NCI-H187 treated with DMSO at 0.1 percent for 48 hours (cell line): ENCODE measurements at places on chromosomes 4 and X.
A peak's percentile ranks its signal among the peaks of the same experiment; 100 is the strongest.

GRCh38 chr4:174859904-174860303 is 30.9 kb upstream of the GLRA3 start:
- DNase-seq: no peak

DNA sequence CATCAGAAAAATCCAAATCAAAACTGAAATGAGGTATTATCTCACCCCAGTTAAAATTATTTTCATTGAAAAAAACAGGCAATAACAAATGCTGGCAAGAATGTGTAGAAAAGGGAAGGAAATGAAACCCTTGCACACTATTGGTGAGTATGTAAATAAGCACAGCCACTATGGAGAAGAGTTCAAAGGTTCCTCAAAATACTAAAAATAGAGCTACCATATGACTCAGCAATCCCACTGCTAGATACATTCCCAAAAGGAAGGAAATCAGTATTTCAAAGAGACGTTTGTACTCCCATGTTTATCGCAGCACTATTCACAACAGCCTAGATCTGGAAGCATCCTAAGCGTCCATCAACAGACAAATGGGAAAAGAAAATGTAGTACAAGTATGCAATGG is 932.4 kb downstream of the PCDH18 start:
- DNase-seq: no peak

- DNase-seq: no peak
Measured at GRCh38 chr4:81410680-81411079, 61.0 kb downstream of the RASGEF1B start.

DNA sequence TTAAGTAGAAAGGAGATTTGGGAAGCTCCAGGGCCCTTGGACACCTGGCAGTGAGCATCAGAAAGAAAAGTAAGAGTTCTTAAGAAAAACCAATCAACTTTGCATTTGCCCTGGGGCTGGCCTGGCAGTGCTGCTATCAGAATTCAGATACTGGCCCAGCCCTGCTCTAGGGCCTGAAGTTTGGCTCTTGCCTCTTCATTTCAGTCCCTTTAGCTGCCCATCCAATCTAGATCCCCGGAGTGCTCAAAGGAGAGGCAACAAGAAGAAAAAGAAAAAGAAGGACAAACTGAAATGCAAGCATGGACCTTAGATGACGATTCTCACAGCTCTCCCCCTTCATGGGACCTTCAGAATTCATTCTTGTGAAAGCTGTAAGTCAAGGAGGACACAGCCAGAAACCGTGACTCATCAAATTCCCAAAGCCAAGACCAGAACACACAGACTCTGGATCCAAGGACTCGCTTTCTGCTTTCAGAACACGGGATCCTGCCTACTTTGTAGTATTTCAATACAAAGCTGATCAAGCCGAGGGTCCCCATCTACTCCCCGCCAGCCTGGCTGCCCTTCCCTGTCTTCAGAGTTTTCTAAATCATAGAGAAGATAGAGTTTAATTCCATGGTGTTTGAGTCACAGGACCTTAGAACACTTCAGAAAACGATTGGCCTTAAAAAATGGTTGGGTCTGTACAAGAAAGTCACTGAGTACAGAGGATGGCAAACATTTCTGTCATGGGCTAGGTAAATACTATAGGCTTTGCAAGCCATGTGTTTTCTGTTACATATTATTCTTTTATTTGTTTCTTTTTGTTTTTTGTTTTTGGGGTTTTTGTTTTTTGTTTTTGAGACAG is 103.7 kb downstream of the RBM47 start:
- no peak for DNase-seq

DNA sequence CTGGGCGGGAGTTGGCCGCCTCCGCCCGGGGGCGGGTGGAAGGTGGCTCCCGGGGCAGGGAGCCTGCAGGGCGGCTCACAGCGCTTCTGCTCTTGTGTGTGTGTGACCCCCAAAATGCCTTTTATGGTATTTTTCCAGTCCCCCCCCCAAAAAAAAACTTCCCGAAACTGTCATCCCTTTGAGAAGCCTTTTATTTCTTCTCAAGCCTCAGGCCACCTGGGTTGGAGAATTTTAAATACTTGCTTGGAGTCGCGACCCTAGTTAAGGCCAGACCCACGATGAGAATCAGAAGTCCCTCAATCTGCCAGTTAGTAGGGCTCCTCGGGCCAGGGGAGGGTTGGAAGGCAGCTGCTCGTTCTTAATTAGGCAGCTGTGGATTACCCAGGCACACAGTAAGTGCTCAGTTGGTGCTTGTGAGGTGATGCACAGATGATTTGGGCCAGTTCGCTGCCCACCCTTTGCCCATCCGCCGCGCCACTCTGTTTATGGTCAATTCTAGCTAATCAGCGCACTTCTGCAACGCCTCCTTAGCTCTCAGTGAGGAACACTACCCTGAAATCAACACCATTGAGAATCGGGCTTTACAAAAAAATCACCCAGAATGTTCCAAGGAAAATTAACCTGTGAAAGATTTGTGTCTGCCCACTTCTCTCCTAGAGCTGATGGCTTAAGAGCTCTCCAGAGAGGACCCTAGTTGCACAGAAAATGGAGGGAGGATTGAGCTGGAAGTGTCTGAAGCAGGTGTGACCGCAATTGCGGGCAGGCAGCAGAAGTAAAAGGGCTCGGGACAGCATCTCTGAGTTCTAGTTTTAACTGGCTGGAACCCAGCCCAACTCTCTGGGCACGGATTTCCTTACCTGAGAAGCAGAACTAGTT is 648 bp upstream of the SCD5 start:
- DNase-seq: peak; percentile 38

DNA sequence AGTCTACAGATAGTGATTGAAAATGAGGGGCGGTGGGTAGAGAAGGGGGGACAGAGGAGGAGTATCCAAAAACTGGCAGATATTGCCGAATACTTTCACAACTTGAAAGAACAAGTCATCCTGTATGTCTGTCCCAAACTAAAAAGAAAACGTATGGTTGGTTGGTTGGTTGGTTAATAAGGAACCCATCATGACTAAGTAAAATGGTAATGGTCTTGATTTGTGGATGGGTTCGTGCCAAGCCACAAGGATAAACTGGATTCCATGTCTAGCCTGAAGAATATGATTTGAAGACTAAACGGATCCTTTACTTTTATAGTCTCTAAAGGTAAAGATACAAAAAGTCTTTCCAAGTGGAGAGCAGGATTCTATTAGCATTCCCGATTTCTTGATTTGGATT is 208.4 kb downstream of the DCLK2 start:
- no peak for DNase-seq

- DNase-seq: no peak
Measured at GRCh38 chrX:129493643-129494042, 29.6 kb downstream of the SMARCA1 start.

GRCh38 chr4:169810325-169811323 is 52.9 kb upstream of the HPF1 start:
- DNase-seq: peak; percentile 1

GRCh38 chr4:56659946-56660345 is 21.1 kb downstream of the HOPX start:
- no peak for DNase-seq

GRCh38 chrX:138067415-138067814 is 501.5 kb downstream of the ZIC3 start:
- DNase-seq: no peak

- DNase-seq: no peak
Measured at GRCh38 chr4:186688150-186688943, 35.3 kb downstream of the FAT1 start.

GRCh38 chrX:24321741-24322395 is 8.0 kb upstream of the SUPT20HL2 start:
- DNase-seq: no peak

- no peak for DNase-seq
Measured at GRCh38 chrX:96433409-96434077, 251.1 kb upstream of the DIAPH2 start.

- DNase-seq: no peak
Measured at GRCh38 chr4:169485791-169486742, 126.3 kb downstream of the NEK1 start.

DNA sequence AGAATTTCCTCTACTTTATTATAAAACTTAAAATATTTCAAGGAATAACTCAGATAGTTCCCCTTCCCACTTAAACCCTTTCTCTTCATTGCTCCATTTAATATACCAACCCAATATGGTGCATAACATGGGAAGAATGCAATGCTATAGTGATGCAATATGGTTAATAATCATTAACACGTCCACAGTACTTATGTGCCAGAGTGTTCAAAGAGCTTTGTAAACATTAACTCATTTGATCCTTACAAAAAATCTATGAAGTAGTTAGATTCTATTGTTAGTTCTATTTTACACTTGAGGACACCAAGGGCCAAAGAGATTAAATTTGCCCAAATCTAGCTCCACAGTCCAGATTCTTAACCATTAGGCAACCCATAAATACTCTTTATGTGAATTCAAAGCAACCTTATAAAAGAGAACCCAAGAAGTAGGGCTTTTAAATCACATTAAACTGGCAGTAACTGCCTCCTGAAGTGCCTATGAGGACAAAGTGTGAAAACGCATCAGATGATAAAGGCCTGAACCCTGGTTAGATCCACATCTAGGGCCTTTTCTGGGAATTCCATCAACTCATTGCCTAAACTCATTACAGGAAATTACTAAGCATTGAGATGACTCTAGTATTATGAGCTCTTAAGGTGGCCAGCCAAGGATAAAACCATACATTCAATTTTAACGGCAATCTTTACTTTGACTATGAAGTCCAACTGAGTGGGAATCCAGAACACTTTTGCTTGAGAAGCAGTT is 94.3 kb downstream of the AREG start:
- DNase-seq: no peak

DNA sequence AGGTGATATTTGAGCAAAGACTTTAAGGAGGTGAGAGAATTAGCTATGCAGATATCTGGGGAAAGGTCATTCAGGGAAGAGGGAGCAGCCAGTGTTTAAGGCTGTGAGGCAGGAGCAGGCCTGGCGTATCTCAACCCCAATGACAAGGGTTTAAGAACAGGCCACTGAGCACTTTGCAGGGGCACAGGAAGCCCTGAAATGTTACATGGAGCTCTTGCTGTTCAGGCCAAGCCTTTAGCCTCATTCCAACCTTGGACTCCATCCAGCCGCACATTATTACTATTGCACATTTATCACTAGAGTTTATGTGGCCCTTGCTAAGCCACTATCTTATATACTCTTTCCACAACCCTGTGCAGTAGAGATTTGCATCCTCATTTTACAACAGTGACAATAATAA is 114.0 kb downstream of the EFNB1 start:
- no peak for DNase-seq
